ENCODE measurements at places on chromosomes 2 and 18. TPM values are rescaled to one million over a fixed set of nuclear protein-coding genes. Genes with fewer than 3 reads are reported as not detected.

The KIF5C gene
- 0.28 TPM for polyA plus RNA-seq

The ACMSD gene
- polyA plus RNA-seq: not detected

The IL18R1 gene
- polyA plus RNA-seq: 0.87 TPM

The MDH1B gene
- 3.2 TPM for polyA plus RNA-seq

The KCTD1 gene
- 32.1 TPM for polyA plus RNA-seq

The EML6 gene
- polyA plus RNA-seq: 1.8 TPM

The DYSF gene
- polyA plus RNA-seq: 0.68 TPM

The SCN1A gene
- polyA plus RNA-seq: not detected

The CROCC2 gene
- not detected for polyA plus RNA-seq

The SRD5A2 gene
- polyA plus RNA-seq: 0.01 TPM

The MRPL44 gene
- polyA plus RNA-seq: 39.0 TPM

All from A549 (cell line).